ENCODE measurements at places on chromosomes 7 and 10.

- no peak for DNase-seq
These were observed 33.6 kb downstream of the GHRHR start for GRCh38 chr7:30997316-30997715.

- DNase-seq, result no peak
These were observed 102.5 kb downstream of the TRIL start for GRCh38 chr7:28855538-28856217.

- no peak for DNase-seq
These were observed 6.6 kb upstream of the LGI1 start for GRCh38 chr10:93751124-93751523.

DNA sequence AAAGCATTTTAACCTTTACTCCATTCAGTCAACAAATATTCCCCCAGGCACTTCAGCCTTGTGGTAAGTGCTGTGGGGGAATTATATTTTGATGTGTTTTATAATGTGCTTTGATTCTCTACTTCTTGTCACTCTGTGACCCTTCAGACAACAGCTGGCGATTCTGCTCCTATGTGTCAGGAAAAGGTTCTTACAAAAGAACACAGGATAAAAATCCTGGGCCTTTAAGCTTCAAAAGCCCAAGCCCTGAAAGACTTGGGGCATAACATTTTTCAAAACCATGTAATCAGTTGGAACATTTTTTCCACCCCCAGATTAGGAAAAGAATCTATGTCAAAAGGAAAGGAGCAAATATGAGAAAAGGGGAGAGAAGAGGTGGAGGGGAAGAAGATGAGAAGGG lies 37.8 kb upstream of the LRRC17 start:
- no peak for DNase-seq

DNA sequence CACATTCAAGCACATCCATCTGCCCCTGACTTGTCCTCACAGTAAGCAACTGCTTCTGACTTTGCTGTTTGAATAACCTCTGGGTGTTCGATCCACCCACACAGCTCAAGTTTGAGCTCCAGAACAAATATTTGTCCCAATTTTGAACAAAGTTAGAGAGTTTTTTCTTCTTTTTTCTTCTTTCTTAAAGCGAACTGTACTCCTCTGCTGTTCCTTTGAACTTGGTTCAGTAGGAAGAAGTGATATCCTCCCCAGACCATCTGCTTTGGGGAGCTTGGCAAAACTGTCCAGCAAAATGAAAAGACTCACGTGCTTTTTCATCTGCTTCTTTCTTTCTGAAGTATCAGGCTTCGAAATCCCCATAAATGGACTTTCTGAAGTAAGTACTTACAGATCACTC lies at the start of gene ITIH2:
Gene ITIH2 (plus strand): TSS at position 177 of the 400 bp plus-strand sequence. CDS start 119 bp downstream, at position 296.
- DNase-seq, result no peak

DNA sequence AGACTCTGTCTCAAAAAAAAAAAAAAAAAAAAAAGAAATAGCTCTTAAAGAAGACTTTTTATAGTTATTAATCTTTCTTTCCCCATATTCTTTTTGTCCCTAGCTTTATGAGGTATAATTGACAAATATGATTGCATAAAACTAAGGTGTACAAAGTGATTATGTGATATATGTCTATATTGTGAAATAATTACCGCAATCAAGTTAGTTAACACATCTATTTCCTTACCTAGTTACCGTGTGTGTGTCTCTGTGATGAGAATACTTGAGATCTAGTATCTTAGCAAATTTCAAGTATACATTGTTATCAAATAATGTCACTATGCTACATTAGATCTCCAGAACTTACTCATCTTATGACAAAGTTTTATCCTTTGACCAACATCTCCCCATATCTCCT lies 30.7 kb upstream of the UBN2 start:
- DNase-seq, result no peak

- no peak for DNase-seq
These were observed 2.8 kb upstream of the COL1A2 start for GRCh38 chr7:94391726-94392392.

- no peak for DNase-seq
These were observed 67.1 kb downstream of the NRF1 start for GRCh38 chr7:129678606-129679005.

GRCh38 chr10:71740069-71740653 lies 20.6 kb upstream of the C10orf105 start:
- no peak for DNase-seq

DNA sequence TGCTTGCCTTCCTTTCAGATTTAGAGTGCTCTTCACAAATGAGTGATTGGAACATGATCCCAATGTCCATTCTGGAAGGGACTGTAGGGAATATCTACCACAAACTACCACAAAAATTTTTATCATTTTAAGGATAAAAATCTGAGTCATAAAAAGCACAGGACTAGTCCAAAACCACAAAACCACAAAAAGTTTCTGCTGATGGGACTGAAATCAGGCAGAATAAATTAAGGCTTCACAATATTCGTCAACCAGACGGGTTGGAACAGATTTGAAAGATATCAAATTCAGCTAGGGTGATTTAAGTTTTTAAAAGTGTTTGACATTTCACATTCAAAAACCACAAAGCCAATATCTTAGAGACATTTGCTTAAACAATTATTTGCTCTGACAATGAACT lies 100.1 kb upstream of the PTN start:
- DNase-seq, result no peak

- no peak for DNase-seq
These were observed 100.9 kb upstream of the PDLIM1 start for GRCh38 chr10:95391581-95392216.

DNA sequence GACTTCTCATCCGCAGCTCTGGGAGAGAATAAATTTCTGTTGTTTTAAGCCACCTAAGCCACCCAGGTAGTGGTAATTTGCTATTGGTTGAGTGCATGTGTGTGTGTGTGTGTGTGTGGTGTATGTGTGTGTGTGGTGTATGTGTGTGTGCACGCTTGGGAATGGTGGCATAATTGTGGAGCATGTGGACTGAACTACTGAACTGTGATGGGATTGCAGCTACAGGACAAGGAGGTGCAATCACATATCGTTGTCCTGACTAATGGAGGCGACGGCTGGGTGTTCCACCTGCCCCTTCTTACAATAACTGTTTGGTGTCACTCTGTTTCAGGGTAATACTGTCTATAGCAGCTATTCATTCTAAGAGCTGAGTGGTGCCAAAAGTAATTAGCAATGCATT lies 448.7 kb upstream of the PFKP start:
- no peak for DNase-seq

DNA sequence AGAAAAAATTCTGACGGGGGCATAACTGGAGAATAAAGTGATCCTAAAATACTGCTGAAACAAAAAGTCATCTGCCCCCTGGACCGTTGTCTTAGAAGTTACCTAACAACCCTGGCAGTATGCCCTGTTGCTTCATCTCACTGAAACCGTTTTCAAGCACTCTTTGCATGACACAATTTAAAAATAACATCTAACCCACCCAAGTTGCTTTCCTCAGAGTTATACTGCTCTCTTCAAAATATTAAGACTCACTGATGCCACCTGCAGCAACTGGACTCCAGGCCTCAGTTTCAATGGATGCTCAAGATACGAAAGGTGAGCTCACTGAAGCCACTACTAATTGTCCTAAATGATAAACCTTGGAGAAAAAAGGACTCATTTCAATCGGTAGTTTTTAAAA lies 57.4 kb downstream of the CDK6 start:
- DNase-seq, result no peak

- no peak for DNase-seq
These were observed 33.8 kb downstream of the MAP3K8 start for GRCh38 chr10:30467651-30468338.

DNA sequence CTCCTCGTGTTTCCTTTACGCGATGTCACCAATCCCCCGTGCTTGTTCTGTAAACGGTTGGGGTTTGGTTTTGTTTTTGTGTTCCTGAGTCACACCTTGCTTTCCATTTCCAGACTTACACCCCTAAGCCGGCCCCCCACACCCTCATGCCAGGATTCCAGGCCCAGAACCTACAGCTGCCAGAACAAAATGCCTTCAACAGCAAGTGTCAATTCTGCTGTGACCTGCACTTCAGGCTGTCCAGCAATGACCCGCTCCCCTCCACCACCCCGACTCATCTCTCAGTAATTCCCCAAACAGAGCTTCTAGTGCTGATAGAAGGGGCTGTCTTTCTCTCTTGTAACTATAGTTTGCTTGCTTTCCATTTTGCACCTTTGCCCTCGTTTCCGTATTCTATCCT lies 722.1 kb upstream of the CELF2 start:
- no peak for DNase-seq

GRCh38 chr7:49425277-49425818 lies 348.1 kb upstream of the VWC2 start:
- DNase-seq, result no peak

- no peak for DNase-seq
These were observed 52.8 kb downstream of the HHEX start for GRCh38 chr10:92742331-92743228.

GRCh38 chr10:6162589-6163356 lies 40.0 kb upstream of the PFKFB3 start:
- no peak for DNase-seq

- no peak for DNase-seq
These were observed 48.3 kb downstream of the NOD1 start for GRCh38 chr7:30430276-30430675.

DNA sequence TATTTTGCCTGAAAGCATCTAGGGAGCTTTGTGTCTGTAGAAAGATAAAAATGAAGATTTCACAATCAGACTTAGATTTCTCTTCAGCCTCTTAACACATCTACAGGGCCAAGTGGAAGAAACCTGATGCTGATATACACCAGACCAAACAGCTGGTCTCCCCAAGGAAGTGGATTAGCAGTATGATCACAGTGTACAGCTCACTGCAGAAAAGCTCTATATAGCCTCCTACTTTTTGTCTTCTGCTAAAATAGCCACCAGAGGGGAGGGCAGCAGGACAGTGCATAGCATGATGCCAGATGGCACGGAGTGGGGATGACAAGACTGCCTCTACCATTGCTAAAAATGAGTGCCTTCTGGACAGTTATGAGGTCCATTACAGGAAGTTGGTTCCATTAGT lies 16.0 kb downstream of the FAM13C start:
- DNase-seq, result no peak

GRCh38 chr7:158949359-158949758 lies 93.0 kb downstream of the DYNC2I1 start:
- DNase-seq, result no peak

- DNase-seq, result no peak
These were observed 53.3 kb upstream of the FAM180A start for GRCh38 chr7:135801877-135802276.

DNA sequence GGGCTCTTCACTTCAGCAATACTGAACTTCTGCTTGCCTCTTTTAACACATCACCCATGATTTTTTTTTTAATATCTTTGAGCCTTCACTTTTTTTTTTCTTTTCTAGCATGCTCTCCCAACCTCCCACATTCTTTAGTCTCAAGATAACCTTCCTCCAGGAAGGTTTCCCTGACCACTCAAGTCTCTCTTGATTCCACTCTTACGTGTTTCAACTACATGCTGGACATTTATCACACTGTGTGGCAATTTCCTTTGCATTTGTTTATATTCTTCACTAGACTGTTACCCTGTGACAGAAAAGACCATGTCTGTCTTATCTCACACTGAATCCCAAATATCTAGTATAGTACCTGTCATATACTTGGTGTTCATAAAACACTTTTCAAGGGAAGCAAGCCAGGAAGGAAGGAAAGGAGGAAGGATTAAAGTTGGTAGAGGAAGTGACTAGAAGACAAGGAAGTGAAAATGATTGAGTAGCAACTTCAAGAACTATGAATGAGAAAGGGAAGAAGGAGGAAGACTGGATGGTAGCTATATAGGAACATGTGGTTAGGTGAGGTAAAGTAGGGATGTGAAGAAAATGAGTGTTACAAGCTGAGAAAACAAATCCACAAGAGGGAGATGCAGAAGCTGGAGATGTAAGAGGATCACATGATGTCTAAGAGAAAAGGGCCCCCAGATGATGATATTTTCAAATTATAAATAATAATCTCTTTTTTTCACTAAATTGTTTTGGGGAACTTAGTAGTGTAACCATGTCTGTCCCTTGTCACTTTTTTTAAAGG lies 40.4 kb downstream of the IFIT5 start:
- DNase-seq, result no peak

DNA sequence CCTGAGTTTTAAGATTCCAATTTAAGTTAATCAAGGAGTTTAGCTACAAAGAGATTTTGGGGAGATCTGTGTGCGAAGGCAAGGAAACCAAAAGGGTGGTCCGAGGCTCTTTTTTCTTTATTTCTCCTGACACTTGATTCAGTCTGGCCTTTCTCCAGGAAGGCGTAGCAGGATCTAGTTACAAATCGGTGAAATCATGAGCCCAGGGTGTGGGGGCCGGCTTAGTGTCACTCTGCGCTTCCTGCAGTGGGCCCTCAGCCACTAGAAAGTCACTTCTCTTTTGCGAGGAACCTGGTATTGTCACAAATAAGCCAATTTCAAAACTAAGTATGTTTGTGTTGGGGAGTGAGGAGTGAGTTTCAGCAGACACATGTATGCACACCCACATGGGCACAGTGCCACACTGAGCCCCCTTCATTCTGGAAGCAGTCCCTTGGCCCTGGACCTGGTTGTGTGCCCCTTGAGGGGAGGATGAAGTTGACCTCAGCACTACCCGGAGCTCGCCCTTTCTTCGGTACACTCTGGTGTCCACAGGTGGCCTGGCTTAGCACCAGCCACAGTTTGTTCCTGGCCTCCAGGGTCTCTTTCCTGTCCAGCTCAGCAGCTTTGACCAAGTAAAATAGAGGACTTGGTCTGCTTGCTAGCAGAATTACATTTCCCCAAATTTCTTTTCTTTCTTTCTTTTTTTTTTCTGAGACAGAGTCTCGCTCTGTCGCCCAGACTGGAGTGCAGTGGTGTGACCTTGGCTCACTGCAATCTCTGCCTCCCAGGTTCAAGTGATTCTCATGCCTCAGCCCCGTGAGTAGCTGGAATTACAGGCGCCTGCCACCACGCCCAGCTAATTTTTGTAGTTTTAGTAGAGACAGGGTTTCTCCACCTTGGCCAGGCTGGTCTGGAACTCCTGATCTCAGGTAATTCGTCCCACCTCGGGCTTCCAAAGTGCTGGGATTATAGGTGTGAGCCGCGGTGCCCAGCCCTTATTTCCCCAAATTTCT lies 84.0 kb upstream of the BTBD16 start:
- DNase-seq, result no peak

DNA sequence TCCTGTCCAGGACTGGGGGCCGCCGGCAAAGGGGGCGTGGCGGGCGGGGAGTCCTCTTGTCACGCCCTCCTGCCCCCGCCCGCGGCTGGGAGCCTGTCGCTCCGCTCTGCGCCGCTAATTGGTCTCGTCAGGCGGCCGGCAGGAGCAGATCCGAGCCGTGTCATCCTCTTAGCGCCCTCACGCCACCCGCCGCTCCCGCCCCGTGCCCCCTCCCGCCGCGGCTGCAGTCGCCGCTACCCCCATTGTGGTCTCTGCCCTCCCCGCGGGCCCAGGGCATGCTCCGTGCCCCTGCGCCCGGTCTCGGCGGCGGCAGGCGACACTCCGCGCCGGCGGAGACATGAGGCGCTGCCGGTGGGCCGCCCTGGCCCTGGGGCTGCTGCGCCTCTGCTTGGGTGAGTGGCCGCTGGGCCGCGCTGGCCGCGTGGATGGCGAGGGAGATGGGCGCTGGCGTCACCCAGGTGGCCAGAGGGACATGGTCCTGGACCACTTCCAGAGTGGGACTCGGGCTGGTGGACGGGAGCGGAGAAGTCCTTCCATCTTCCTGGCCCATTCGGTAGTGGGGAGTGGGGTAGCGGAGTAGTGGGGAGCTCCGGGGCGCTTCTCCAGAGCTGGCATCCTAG lies at the start of gene CDHR1:
Gene CDHR1 (plus strand): TSS at position 114 of the 620 bp plus-strand sequence. CDS start 224 bp downstream, at position 338.
- DNase-seq, result peak; percentile 41

Data from CD4-positive, alpha-beta T cell treated with Interleukin-15 for 4 hours (primary cell).